ENCODE measurements at places on chromosomes 13 and 19.

GRCh38 chr19:50723069-50723468 lies at the start of gene CLEC11A:
Gene CLEC11A (plus strand): TSS chr19:50723364. CDS start chr19:50723526, 162 bp downstream.
- peak; percentile 79 for DNase-seq

DNA sequence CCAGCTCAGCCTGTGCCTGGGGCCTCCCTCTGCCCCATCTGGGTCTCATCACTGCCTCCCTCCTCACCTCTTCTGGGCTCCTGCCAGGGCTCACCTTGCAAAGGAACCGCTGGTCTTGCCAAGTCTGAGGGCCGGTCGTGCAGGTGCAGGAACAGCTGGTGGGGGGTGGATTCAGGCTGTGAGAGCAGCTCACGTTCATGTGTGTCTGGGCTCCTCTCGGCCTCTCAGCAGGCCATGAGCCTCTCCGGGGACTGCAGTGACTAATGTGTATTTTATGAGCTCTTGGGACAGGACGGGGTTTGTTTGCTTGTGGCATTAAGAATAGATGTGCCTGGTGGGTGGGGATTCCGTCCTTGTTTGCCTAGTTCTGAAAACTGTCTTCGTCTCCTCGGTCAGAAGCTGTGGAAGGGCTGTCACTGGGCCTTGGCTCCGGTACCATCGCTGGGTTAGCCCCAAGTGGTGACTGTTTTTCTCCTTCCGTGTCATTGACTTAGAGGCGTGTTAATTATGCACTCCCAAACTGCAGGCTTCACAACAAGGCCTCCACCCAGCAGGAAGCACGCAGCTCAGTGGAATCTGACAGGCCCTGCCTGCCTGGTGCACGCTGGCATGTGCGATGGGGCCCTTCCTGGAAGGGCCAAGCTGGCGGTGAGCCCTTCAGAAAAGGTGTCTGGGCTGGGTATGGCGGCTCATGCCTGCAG lies 77.6 kb downstream of the KDM4B start:
- DNase-seq, result no peak

DNA sequence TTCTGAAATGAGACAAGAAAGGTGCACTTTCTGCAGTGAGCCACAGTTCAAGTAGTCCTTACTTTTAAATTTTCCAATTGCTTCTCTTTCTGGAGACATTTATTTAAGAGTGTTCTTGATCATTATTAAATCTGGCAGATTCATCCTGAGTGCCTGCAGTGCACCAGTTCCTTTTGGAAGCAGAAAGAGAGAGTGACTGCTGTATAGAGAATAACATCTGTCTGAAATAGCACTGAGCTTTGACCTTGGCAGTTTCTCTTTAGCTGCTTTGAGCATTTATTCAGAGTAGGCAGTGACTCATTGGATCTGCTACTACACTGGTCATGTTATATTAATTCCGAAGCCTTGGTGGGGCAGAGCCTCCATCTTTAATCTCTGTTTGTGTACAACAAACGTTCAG lies 1373.7 kb downstream of the PCDH9 start:
- peak; percentile 52 for DNase-seq

DNA sequence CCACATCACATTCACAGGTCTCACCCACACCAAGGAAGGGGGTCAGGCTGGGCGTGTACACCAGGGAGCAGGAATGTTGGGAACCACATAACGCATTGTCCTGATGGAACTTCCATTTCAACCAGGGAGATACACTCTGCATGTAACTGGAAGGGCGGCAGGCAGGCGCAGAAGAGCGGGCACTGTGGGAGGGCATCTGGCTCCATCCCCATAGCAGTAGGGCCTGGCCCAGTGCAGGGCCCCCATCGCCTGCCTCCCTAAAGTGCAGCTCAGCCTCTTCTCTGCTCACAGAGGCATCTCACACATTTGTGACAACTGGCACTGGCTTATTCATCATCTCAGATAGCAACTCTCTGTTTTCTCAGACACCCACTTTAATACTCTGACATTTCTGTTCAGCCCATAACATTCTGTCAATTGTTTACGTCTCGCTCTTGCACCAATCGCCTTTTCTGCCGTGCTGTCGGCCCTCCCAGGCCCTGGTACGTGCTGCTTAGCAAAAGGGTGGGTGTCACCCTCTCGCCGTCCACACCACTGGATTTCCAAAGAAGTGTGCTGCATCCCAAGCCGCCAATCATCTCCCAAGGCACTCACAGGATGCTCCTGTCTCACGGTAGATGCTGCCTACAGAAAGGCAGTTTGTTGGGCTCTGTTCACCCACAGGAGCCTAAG lies 353.3 kb upstream of the ZNF507 start:
- DNase-seq, result no peak

- peak; percentile 81 for DNase-seq
These were observed 20.9 kb downstream of the KLHL26 start for GRCh38 chr19:18657590-18658365.

- peak; percentile 91 for DNase-seq
These were observed 67.8 kb upstream of the CSNK1A1L start for GRCh38 chr13:37173214-37173613.

- no peak for DNase-seq
These were observed 12.1 kb downstream of the SOX1 start for GRCh38 chr13:112078879-112079531.

DNA sequence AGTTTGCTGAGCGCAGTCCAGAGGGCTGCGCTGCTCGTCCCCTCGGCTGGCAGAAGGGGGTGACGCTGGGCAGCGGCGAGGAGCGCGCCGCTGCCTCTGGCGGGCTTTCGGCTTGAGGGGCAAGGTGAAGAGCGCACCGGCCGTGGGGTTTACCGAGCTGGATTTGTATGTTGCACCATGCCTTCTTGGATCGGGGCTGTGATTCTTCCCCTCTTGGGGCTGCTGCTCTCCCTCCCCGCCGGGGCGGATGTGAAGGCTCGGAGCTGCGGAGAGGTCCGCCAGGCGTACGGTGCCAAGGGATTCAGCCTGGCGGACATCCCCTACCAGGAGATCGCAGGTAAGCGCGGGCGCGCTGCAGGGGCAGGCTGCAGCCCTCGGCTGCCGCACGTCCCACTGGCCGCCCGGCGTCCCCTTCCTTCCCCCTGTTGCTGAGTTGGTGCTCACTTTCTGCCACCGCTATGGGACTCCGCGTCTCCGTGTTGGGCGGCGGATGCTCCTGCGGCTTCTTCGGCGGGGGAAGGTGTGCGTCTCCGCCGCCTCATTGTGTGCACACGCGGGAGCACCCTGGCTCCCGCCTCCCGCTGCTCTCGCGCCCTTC lies 772 bp downstream of the GPC6 start:
- peak; percentile 60 for DNase-seq

- DNase-seq, result peak; percentile 66
These were observed 27.3 kb downstream of the RUBCNL start for GRCh38 chr13:46359714-46360113.

DNA sequence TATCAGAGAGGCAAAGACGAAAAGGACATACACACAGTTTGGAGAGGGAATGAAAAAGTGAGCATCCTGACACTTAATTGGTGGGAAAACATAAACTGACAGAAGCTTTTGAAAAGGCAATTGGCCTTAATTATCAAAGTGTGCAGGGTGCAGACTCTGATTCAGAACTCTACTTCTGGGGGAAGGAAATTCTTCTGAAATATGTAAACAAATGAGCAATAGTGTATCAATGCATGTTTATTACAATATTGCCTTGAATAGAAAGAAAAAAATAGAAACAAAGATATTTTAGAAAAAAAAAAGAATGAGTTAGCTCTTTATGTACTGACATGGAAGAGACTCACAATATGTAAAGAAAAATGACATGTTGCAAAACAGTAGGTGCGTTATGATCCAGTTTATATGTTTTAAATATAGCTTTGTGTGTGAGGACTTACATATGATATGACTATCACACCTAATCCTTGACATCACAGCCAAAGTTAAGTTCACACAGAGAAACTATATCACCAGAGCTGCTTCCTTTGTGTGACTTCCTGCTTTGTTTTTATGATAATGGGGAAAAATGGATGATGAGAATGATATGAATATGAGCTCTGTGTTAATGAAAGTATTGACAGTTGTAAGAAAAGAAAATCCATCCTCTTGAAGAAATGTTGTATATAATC lies 182.4 kb downstream of the KCTD12 start:
- DNase-seq, result no peak

- DNase-seq, result no peak
These were observed 32.2 kb downstream of the GP6 start for GRCh38 chr19:55005684-55006488.

DNA sequence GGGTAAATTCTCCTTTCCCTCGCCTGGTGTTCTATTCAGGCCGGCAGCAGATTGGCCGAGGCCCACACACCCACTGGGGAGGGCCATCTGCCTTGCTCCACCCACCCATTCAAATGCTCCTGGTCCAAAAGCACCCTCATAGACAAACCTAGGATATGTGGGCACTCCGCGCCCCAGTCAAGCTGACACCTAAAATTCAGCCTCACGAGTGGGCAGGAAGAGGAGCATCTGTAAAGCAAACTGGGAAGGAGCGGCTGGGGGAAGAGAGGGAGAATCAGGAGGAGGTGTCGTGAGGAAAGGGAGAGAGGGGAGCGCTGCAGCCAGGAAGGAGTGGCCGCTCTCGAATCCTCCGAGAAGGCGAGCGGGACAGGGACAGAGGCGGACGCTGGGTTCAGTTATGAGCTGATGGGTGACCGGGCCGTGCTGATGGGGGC lies 136.9 kb downstream of the USP12 start:
- DNase-seq, result no peak

DNA sequence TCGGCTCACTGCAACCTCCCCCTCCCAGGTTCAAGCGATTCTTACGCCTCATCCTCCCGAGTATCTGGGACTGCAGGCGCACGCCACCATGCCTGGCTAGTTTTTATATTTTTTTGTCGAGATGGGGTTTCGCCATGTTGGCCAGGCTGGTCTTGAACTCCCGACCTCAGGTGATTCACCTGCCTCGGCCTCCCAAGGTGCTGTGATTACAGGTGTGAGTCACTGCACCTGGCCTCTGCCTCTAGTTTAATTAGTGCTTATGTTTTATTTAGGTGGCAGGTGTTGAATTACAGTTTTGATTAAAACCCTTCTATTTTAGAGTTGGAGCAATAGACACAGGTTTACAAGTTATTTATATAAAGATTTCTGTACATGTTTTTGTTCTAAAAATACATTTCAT lies 42.8 kb downstream of the ATP11A start:
- no peak for DNase-seq

Measured in fibroblast of the aortic adventitia (primary cell).